ENCODE measurements at places on chromosomes 13 and 19.
A peak's percentile ranks its signal among the peaks of the same experiment; 100 is the strongest.

- DNase-seq = no peak
These were observed 4.9 kb upstream of the SLC25A15 start for GRCh38 chr13:40784540-40784939.

DNA sequence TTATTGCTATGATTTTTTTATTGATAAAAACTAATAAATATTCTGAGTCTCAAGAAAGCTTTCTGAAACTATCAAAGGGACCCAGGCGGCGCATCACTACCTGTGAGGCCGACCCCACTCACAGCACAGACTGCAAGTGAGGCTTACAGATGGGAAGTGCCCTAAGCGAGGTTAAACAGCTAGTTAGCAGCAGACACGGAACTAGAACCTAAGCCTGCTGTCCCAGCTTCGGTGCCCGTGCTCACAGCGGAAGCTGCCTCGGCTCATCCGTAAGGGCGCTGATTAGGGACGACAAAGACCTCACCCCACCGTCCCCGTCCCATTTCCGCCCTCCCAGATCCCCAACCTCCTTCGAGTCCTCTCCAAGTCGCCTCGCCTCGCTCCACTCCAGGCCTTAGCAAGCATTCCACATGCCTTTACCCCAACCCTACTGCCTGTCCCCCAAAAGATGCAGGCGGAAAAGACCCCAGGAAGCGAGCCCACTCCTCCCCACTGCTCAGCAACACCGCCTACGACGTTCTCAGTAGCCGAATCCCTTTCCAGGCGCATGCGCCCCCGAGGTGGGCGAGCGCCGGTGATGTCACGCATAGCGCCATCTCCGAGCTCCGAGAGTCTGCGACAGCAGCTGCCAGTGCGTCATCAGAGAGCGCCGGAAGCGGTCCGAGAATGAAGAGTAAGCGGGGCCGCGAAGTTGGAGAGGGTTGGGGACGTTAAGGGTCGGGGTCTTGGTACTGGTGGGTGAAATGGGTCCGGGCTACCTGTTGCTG is at the start of gene POP4:
Gene POP4 (plus strand): TSS at position 631 of the 767 bp plus-strand sequence. CDS start 36 bp downstream, at position 667.
- peak; percentile 96 for DNase-seq

- no peak for DNase-seq
These were observed at the start of gene TFDP1 for GRCh38 chr13:113584205-113584869. TFDP1 (plus strand) TSS chr13:113584753; CDS start chr13:113585838, 1,085 bp downstream.

GRCh38 chr13:44810061-44810840 is 179.0 kb downstream of the NUFIP1 start:
- no peak for DNase-seq

DNA sequence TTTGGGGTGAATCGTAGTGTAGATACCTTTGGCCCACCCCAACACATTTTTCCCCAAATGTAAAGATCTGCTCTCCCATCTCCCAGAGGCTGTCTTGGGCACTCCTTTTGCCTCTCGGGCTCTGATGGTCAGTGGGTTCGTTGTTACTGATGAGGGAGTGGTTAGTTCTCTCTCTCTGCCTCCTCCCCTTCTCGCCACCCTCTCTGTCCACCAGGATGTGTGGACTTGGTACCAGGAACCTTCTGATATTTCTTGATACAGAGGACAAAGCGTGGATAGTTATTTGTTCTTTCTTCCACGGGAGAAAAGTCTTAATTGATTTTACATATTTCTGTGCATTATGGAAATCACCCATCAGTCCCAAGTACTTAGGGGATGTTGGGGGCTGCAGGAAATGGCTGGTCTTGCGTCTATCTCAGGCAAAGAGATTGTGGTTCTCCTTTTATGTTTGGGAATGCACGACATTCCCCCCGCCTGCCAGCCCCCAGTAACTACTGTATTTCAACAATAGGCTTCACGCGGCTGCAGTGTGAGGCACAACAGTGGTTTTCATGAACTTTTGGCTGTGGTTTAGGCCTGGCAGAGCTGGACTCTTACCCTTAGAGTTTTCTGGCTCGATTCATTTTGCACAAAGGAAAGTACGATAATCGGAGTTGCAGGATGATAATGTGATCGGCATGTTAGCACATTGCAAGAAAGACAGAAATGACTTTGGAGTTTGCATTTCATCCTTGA is 79.0 kb upstream of the ZNF536 start:
- DNase-seq = no peak

DNA sequence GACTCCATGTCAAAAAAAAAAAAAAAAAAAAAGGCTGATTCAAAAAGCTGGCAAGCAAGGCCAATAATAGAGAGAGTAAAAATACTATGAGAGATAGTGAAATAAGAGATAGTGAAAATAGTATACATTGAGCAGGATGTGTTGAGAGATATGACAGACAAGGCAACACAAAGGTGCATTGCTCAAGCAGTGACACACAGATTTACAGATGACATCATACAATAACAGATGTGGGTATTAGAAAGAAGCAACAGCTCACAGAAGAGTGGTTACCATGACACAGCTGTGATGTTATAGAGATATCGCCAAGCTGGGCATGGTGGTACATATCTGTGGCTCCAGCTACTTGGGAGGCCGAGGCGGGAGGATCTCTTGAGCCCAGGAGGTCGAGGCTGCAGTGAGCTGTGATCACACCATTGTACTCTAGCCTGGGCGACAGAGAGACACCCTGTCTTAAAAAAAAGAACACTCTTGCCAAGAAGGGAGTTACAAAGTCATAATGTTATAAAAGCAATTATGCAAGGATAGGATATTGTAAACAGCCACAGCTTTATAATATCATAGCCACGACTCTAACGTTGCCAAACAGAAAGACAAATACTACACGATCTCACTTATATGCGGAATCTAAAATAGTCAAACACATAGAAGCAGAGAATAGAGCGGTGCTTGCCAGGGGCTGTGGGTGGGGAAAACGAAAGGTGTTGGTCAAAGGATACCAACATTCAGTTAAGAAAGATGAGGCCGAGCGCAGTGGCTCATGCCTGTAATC is 10.3 kb downstream of the TNFSF9 start:
- no peak for DNase-seq

DNA sequence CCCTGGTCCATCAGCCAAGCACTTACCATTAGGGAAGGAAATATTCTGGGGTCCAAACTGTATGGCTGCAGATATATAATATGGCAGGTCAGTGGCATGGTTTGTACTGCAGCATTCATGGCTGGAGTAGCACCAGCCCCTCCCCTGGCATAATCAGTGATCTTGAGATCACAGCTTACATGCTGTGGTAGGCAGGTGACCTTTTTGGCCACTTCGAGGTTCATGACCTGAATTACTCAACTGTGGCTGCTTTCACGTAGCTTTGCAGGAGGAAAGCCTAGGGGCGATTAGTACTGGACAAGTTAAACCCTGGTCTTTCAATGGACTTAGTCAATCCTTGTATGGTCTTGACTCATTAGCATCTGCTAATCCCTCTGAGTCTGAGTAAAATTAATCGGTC is 169.8 kb downstream of the SPRY2 start:
- no peak for DNase-seq

DNA sequence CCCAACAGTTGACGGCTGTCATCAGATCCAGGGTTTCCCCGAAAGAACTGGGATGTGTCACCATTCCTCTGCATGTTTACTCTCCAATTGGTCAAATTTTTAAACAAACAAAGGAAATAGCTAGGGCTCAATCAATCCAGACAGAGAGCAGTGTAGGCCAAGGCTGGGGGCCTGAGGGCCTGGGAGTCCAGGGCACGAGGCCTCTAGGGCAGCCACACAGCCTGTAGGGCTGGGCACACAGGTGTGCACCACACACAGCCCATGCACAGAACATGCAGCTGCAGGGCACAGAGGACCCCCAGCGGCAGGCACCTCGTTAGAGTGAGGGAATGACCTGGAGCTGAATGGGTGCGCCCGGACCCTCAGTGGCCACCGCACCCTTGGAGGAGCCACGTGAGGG is 9.5 kb downstream of the MIER2 start:
- no peak for DNase-seq

GRCh38 chr13:83048419-83048818 is 833.9 kb downstream of the SLITRK1 start:
- DNase-seq = no peak

GRCh38 chr13:60351326-60351725 is 45.7 kb upstream of the TDRD3 start:
- DNase-seq = no peak

DNA sequence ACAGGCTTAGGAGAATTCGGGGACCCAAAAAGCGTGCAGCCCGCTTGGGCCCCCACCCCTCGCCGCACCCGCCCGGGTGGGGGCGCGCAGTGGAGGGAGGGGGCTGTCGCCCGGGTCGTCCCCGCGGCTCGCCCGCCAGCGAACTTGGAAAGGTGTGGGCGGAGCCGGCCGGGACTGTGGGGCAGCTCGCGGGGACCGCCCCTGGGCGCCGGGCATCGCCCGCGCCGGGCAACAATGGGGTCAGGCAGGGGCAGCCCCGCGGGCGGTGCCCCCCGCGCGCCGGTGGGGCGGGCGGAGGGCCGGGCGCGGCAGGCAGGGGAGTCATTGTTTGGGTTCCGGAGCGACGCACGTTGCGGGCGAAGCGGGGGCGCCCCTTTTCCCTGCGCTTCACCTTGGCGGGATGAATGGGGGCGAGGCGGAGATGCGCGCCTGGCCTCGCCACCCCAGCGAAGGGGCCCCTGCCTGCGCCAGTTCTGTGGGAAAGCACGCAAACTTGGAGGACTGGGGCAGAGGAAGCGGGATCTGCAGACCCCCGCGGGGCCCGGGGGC is 647 bp upstream of the KLF12 start:
- no peak for DNase-seq

DNA sequence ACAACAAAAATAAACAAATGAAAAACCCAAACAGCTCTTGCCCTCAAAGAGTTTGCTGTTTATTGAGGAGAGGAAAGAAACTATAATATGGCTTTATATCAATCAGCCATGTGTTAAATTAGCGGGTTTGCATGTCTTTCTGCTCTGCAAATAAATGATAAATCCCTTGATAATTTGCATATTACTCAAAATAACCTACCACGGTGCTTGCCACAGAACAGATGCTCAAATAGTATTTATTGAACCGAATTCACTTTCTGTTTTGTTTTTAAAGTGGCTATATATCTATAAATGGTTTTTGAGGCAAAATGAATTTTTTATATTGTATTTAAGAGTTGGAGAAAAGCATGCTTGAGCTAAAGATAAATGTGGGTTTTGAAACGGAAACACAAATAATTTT is 428.1 kb downstream of the ITGBL1 start:
- DNase-seq = no peak

- no peak for DNase-seq
These were observed 17.1 kb downstream of the ARL11 start for GRCh38 chr13:49645451-49645850.

DNA sequence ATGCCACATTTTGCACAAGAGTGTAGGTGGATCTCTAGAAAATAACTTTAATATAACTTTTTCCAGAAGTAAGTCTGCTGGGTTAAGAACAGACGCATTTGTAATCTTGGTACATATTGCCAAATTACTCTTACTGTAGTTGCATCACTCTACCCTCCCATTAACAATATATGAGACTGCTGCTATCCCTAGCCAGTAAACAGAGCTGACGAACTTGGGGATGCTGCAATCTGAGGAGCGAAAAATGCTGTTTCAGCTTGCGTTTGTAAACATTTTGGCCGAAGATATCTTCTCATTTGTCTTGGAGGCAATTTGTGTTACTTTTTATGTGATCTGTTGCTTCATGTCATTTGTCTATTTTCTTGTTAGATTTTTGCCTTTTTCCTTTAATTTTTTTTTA is 1482.8 kb downstream of the OLFM4 start:
- DNase-seq = no peak

GRCh38 chr19:14556662-14557188 is 15.1 kb downstream of the NDUFB7 start:
- peak; percentile 59 for DNase-seq

GRCh38 chr19:7897292-7897691 is 6.4 kb upstream of the MAP2K7 start:
- no peak for DNase-seq

DNA sequence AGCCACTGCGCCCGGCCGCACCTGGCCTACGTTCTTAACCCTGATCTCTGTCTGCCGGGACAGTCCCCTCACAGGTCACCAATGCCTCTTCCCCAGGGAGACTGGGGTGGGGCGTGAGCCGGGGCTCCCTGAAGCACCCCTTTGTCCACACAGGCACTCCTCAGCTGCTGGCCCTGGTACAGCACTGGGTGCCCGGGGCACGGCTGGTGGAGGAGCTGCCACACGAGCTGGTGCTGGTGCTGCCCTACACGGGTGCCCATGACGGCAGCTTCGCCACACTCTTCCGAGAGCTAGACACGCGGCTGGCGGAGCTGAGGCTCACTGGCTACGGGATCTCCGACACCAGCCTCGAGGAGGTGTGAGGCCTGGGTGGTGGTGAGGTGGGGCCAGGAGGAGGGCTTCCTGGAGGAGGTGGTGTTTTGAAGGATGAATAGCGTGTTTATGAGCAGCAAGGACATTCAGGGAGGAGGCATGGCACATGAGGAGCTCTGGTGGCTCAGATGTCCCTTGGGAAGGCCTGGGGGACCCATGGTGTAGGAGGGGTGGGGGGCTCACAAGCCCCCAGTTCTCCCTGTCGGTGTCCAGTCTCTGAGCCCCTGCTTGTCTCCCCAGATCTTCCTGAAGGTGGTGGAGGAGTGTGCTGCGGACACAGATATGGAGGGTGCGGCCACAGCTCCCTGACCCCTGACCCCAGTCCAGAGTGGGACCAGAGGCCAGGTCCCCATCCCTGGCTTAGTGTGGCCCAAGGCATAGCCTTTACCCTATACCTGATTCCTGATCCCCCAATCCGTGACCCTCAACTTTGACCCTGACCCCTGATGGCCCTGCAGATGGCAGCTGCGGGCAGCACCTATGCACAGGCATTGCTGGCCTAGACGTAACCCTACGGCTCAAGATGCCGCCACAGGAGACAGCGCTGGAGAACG is 13.5 kb upstream of the ARHGAP45 start:
- no peak for DNase-seq

DNA sequence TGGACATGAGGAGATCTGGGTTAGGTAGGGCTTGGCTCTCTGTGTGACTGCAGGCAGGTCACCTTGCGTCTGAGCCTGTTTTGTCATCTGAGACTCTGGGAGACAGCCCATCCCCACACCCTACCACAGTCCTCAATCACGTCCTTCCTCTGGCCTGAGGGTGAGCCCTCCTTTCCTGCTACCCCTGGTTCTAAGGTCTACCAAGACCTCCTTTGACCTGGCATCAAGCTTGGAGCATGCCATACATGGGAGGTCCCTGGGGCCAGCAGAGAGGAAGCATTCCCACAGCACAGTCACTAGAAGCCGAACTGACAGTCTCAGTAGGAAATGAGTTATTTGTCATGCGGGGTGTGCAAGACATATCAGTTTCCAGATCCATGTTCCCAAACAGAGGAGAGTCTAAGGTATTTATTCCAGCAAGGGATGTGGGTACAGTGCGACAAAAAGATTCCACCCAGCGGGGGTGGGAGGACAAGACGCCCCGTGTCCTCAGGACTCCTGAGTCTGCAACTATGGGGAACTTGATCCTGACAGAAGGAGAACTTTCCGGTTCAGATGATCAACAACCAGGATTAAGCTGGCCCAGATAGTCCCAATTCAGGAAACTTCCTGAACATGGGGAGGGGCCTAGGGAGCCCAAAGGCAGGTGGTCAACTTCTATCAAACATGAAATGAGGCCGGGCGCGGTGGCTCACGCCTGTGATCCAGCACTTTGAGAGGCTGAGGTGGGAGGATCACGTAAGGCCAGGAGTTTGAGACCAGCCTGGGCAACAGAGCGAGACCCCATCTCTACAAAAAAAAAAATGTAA is 9.5 kb downstream of the ARRDC2 start:
- no peak for DNase-seq

Data from breast epithelium (tissue), 4 donors.